Suprapubic skin (tissue), 4 donors: ENCODE measurements at places on chromosomes 7 and 10. TPM values are rescaled to one million over a fixed set of nuclear protein-coding genes. Genes with fewer than 3 reads are reported as not detected.

- peaks cover 15% of the 10 kb centered on the region for H3K4me1 ChIP-seq
- no peak overlapping the region for H3K27ac ChIP-seq
- no peaks in the 10 kb centered on the region for H3K27me3 ChIP-seq
- no peaks in the 10 kb centered on the region for H3K36me3 ChIP-seq
- no peak overlapping the region for H3K4me3 ChIP-seq
These were observed 15.1 kb downstream of the LRRC20 start for GRCh38 chr10:70367195-70367796.

GRCh38 chr10:122554131-122555036, 6.2 kb upstream of the DMBT1 start:
- H3K4me3 ChIP-seq, result no peak overlapping the region
- peaks cover 6% of the 10 kb centered on the region for H3K4me1 ChIP-seq
- DNase-seq, result no peak
- no peaks in the 10 kb centered on the region for H3K36me3 ChIP-seq

The CWF19L1 gene
- 23.5 TPM for total RNA-seq

The GJC3 gene
- 2.4 TPM for total RNA-seq

GRCh38 chr7:106225856-106226255, 58.9 kb downstream of the NAMPT start:
- DNase-seq, result no peak
- H3K4me3 ChIP-seq, result no peak overlapping the region
- H3K36me3 ChIP-seq, result no peaks in the 10 kb centered on the region
- H3K4me1 ChIP-seq, result peaks cover 10% of the 10 kb centered on the region
- H3K27me3 ChIP-seq, result no peaks in the 10 kb centered on the region
- no peak overlapping the region for H3K27ac ChIP-seq

DNA sequence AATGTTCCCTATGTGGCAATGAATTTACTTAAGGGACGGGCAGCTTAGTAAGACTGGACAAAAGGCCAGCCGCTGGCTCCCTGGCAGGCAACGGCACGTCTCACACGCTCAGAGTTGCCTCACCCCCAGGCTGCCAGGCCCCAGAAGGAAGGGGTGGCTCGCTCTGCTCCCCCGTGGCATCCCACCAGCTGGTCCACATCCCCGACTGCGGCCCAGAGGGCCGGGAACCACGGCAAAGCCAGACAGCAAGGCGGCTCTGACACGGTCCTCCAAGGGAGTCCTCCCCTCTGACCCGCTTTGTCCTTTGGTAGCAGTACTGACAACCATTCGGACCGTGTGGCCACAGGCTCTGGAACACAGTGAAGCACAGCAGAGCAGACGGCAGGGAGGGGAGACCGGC, 34.1 kb downstream of the NUDT1 start:
- H3K4me1 ChIP-seq, result peaks cover 2% of the 10 kb centered on the region
- no peaks in the 10 kb centered on the region for H3K27me3 ChIP-seq
- H3K36me3 ChIP-seq, result peaks cover 44% of the 10 kb centered on the region
- DNase-seq, result no peak

DNA sequence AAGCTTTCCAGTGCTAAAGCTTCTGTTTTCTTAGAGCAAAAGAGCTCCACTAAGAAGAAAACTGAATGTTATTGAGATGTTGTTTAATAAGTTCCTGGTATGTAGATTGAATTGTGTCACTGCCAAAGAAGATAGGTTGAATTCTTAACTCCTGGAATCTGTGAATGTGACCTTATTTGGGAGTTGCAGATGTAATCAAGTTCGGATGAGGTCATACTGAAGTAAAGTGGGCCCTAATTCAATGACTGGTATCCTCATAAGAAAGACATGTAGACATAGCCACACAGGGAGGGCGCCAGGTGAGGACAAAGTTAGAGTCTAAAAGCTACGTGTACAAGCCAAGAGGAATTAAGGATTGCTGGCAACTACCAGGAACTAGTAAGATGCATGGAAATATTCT, 732.1 kb upstream of the C7orf33 start:
- no peaks in the 10 kb centered on the region for H3K4me1 ChIP-seq
- H3K4me3 ChIP-seq, result no peak overlapping the region
- H3K27ac ChIP-seq, result no peak overlapping the region

The CALCR gene
- not detected for total RNA-seq

GRCh38 chr10:33252324-33252723, 82.1 kb downstream of the NRP1 start:
- H3K4me3 ChIP-seq, result no peak overlapping the region
- peaks cover 45% of the 10 kb centered on the region for H3K36me3 ChIP-seq
- H3K4me1 ChIP-seq, result peaks cover 2% of the 10 kb centered on the region
- no peak for DNase-seq
- H3K27ac ChIP-seq, result no peak overlapping the region
- H3K27me3 ChIP-seq, result no peaks in the 10 kb centered on the region

DNA sequence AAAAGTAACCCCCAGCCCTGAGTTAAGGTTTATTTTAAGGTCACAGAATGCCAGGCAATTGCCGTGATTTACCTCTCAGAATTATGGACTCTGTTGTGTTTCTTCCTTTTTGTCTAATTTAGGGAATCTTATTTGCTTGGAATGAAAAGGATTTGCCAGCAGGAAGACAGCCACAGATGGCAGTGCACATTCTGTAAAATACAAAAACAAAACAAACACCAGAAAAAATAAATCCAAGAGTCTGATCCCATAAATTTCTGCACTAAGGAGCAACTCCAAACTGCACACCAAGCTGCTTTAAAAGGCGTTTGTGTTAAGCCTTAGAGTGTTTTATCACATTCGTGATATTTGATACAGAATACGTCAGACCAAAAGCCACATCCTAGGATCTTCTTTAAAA, 199.0 kb upstream of the C7orf33 start:
- DNase-seq, result no peak
- H3K4me1 ChIP-seq, result no peaks in the 10 kb centered on the region
- no peaks in the 10 kb centered on the region for H3K36me3 ChIP-seq
- H3K4me3 ChIP-seq, result no peak overlapping the region
- H3K27ac ChIP-seq, result no peak overlapping the region

- no peak for DNase-seq
- H3K4me1 ChIP-seq, result no peaks in the 10 kb centered on the region
- no peak overlapping the region for H3K4me3 ChIP-seq
- no peaks in the 10 kb centered on the region for H3K36me3 ChIP-seq
These were observed 21.8 kb downstream of the NET1 start for GRCh38 chr10:5434017-5434753.

The BICC1 gene
- total RNA-seq, result 6.9 TPM

- H3K4me1 ChIP-seq, result no peaks in the 10 kb centered on the region
- no peak for DNase-seq
- no peaks in the 10 kb centered on the region for H3K36me3 ChIP-seq
These were observed 1127.3 kb upstream of the AUTS2 start for GRCh38 chr7:68470836-68471435.

DNA sequence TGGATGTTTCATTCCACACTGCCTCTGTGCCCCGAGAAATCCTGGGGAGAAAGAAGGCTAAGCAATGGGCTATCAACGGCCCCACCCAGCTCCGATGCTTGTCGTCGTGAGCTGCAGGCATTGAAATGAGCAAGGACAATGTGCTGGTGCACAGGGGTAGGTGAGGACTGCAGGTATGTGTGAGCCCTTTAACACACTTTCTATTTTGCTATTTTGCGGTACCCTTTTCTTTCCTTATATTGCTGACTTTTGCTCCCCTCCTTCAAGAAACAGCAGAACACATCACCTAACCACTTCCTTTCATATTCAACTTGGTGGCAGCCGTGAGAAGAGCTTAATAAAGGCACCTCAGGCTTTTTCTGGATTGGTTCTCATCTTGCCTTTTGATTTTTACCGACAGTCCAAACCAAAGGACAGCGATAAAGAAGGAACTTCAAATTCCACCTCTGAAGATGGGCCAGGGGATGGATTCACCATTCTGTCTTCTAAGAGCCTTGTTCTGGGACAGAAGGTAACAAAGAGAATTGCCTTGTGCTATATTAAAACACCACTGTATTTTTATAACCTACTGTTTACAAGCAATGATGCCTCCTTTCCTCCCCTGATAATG, 39.2 kb downstream of the AIFM2 start:
- peaks cover 8% of the 10 kb centered on the region for H3K36me3 ChIP-seq
- H3K27me3 ChIP-seq, result no peaks in the 10 kb centered on the region
- DNase-seq, result no peak
- H3K27ac ChIP-seq, result no peak overlapping the region
- H3K4me1 ChIP-seq, result no peaks in the 10 kb centered on the region

GRCh38 chr10:97353945-97354344, 19.4 kb upstream of the FRAT2 start:
- H3K27ac ChIP-seq, result no peak overlapping the region
- peaks cover 35% of the 10 kb centered on the region for H3K36me3 ChIP-seq
- H3K27me3 ChIP-seq, result no peaks in the 10 kb centered on the region
- no peak for DNase-seq
- no peak overlapping the region for H3K4me3 ChIP-seq

DNA sequence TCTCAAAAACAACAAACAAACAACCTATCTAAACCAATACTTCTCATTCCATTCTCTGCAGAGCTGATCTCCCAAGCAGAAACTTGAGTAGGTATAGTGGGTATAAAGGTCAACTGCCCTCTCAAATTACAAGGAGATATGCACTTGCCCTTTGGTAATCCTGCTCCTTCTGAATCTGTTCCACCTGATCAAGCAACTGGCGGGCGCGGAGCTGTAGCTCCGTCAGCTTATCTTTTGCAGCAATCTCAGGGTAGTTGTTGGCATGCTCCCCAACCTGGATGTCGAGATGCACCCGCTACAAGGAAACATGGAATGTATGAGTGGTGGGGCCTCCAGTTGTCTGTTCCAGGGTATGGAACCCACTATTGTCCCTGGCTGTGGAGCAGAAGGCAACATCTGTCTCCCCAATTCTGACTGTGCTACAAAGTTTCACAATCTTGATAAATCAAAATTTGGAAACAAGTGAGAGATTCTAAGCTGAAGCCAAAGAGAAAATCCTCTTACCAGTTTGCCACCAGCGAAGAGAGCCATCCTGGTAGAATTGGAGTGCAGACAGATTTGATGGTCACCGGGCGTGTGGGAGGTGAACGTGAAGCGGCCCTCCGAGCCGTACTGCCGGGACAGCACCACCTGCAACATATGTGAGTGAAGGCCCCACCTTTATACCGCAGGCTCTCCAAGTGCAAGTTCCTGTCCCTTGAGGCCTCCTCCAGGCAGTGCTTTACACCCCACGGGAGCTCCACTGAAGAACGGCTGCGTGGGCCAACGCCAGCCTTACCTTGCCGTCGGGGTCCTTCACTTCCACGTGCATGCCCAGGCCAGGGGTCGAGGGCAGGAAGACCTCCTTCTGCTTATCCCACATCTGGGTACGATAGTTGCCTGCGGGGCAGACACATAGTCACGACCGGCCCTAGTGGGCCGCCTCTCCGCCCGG, 819 bp downstream of the TMED4 start:
- peaks cover 15% of the 10 kb centered on the region for H3K4me1 ChIP-seq
- peak overlapping the region; percentile 94 for H3K27ac ChIP-seq

GRCh38 chr10:109327266-109327665, 596.0 kb downstream of the XPNPEP1 start:
- H3K4me3 ChIP-seq, result no peak overlapping the region
- no peaks in the 10 kb centered on the region for H3K36me3 ChIP-seq
- no peak for DNase-seq
